Fibroblast of lung (primary cell): ENCODE measurements at places on chromosomes 4 and X.

- no peak overlapping the region for H3K27ac ChIP-seq
- peak; percentile 61 for DNase-seq
- H3K4me1 ChIP-seq, result no peaks in the 10 kb centered on the region
- no peaks in the 10 kb centered on the region for H3K36me3 ChIP-seq
Observed at GRCh38 chrX:50579955-50580354, 109.3 kb upstream of the DGKK start.

GRCh38 chr4:138979742-138980141, 35.8 kb upstream of the NOCT start:
- no peaks in the 10 kb centered on the region for H3K36me3 ChIP-seq
- H3K27me3 ChIP-seq, result no peaks in the 10 kb centered on the region
- no peak overlapping the region for H3K27ac ChIP-seq
- no peak overlapping the region for H3K4me3 ChIP-seq
- H3K4me1 ChIP-seq, result peaks cover 2% of the 10 kb centered on the region

- H3K4me1 ChIP-seq, result no peaks in the 10 kb centered on the region
- no peak overlapping the region for H3K27ac ChIP-seq
- H3K4me3 ChIP-seq, result no peak overlapping the region
- no peaks in the 10 kb centered on the region for H3K27me3 ChIP-seq
- peak; percentile 34 for DNase-seq
Observed at GRCh38 chrX:129750971-129751370, 12.2 kb downstream of the XPNPEP2 start.

GRCh38 chr4:55013431-55013955, 111.9 kb downstream of the KDR start:
- no peaks in the 10 kb centered on the region for H3K27me3 ChIP-seq
- no peaks in the 10 kb centered on the region for H3K4me1 ChIP-seq
- H3K4me3 ChIP-seq, result no peak overlapping the region
- H3K36me3 ChIP-seq, result no peaks in the 10 kb centered on the region

DNA sequence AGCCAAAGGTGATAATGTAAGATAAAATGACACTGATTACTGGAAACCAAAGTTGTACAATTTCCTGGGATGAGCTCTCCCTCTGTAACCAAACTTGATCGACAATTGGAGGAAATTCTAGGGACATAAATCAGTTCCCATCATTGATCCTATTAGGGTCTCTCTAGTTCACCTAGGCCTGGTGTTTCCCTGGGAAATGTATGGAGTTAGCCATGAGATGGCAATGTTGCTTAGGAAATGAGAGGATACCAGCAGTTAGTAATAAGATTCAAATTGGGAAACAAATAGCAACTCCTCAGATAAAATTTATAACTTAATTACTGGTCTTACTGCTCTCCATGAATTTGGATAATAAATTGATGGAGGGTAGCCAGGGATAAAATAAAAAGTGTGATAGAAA, 52.2 kb downstream of the SPATA18 start:
- no peaks in the 10 kb centered on the region for H3K27me3 ChIP-seq
- H3K4me1 ChIP-seq, result no peaks in the 10 kb centered on the region
- H3K36me3 ChIP-seq, result no peaks in the 10 kb centered on the region
- no peak overlapping the region for H3K27ac ChIP-seq
- no peak overlapping the region for H3K4me3 ChIP-seq

DNA sequence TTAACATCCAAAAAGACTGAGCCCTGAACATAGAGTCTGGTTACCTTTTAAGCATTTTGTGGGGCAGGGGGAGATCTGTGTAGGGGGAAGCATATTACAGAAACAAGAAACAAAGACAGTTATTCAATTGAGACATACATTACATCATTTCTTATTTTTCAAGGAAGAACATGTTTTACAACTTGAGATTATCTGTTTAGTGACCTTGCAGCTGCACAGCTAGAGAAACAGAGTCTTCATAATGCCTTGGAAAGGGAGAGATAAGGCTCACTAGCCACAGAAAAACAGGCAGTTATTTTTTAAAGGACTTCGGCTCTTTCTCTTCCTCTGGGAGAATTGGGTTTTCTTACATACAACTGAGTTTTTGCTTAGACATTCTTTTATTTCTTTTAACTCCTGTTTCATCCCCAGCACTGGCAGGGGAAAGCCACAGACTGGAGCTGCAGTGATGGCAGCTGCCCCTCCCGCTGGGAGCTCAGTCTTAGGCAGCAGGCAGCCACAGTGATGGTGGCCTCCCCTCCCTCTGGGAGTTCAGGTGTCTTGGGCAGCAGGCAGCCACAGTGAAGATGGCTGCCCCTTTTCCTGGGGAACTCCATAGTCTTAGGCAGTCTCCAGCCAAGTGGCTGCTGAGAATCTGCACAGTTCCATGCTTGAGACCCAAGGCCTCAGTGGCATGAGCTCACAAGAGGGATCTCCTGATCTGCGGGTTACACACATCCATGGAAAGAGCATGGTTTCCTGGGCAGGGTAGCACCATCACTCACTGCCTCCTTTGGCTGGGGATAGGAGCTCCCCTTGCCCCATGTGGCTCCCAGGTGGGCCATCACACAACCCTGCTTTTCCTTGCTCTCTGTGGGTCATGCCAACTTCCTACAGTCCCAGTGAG, 19.4 kb upstream of the TMPRSS11F start:
- no peak for DNase-seq
- no peak overlapping the region for H3K27ac ChIP-seq
- no peaks in the 10 kb centered on the region for H3K27me3 ChIP-seq
- H3K36me3 ChIP-seq, result no peaks in the 10 kb centered on the region

DNA sequence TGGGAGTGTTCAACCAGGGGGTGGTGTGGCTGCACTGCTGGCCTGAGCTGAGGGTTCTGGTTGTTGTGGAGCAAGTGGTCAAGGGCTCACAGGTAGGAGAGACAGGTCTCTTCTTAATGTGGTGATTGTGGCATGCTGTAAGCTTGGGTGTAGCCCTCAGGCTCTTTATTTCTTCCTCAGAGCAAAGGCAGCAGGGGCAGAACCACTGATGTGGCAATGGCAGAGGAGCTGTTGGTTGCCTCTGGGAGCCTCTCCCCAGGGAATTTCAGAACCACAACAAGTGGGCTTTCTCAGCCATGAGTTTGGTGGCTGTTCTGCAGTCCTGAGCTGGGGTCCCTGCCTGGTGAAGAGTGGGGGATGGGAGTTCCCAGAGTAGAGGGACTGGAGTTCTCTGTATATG, 1017.2 kb downstream of the SH3BGRL start:
- no peak overlapping the region for H3K27ac ChIP-seq
- no peaks in the 10 kb centered on the region for H3K27me3 ChIP-seq
- H3K36me3 ChIP-seq, result no peaks in the 10 kb centered on the region
- no peak for DNase-seq

DNA sequence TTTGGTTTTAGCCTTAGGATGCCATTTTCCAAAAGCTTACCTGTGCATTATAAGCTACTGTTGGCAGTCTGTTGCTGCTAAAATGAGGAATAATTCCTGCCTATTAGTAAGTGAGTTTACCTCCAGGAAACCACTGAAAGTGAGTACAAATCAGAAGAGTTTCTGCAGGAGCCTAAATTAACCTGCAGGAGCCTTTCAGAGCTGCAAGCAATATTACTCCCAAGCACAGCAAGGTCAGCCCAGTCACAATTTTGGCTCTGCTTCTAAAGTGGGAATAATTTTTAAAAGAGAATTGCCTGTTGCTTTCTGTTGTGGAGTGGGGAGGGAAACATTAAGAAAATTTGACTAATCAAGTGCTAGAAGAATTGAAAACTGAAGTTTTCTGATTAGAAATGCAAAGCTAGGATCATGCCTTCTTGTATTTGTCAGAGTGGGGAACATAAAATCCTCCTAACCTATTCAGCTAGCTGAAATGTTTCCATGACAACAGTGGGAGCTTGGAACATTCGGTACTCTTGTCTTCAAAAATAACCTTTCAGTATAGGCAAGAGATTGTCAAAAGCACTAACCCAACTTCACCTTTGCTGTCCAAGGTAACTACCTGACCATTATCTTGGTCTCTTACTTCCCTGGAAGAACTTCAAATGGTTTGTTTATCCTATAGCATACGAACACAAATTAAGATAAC, 193.2 kb downstream of the COMMD8 start:
- H3K27ac ChIP-seq, result no peak overlapping the region
- no peak overlapping the region for H3K4me3 ChIP-seq
- no peaks in the 10 kb centered on the region for H3K27me3 ChIP-seq
- no peaks in the 10 kb centered on the region for H3K4me1 ChIP-seq

GRCh38 chr4:120731561-120731960, 191.0 kb downstream of the PRDM5 start:
- no peaks in the 10 kb centered on the region for H3K27me3 ChIP-seq
- no peaks in the 10 kb centered on the region for H3K4me1 ChIP-seq
- H3K4me3 ChIP-seq, result no peak overlapping the region
- no peak overlapping the region for H3K27ac ChIP-seq
- peak; percentile 46 for DNase-seq

DNA sequence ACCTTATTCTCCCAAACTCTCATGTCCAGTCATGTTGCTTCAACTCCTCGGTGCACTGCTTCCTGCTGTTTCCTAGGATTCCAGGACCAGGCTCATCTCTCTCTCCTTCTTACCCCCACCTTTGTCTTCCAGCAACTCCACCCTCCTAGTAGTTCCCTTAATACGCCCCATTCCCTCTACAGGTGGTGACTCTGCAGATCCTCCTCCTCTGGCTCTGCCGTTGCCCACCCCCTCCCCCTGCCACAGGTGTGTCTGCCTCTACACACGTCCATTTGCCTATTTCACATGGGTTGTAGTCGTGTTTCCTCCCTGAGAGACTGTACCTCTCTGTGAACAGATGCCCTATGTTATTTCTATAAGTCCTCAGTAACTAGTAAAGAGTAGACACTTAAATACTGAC, 32.4 kb downstream of the CDS1 start:
- H3K27me3 ChIP-seq, result no peaks in the 10 kb centered on the region
- H3K4me1 ChIP-seq, result no peaks in the 10 kb centered on the region
- H3K36me3 ChIP-seq, result no peaks in the 10 kb centered on the region
- no peak overlapping the region for H3K4me3 ChIP-seq
- H3K27ac ChIP-seq, result no peak overlapping the region

- no peaks in the 10 kb centered on the region for H3K4me1 ChIP-seq
- H3K4me3 ChIP-seq, result no peak overlapping the region
- no peaks in the 10 kb centered on the region for H3K36me3 ChIP-seq
- no peak overlapping the region for H3K27ac ChIP-seq
- DNase-seq, result no peak
- no peaks in the 10 kb centered on the region for H3K27me3 ChIP-seq
Observed at GRCh38 chr4:170336238-170336775, 246.6 kb upstream of the AADAT start.
